Stimulated activated CD8-positive, alpha-beta memory T cell treated with anti-CD3 and anti-CD28 coated beads, Interleukin-12 subunit alpha, Interleukin-12 subunit beta, amount 100 ng/mL, for 1 hour (primary cell): ENCODE measurements at places on chromosomes 16 and 17.

DNA sequence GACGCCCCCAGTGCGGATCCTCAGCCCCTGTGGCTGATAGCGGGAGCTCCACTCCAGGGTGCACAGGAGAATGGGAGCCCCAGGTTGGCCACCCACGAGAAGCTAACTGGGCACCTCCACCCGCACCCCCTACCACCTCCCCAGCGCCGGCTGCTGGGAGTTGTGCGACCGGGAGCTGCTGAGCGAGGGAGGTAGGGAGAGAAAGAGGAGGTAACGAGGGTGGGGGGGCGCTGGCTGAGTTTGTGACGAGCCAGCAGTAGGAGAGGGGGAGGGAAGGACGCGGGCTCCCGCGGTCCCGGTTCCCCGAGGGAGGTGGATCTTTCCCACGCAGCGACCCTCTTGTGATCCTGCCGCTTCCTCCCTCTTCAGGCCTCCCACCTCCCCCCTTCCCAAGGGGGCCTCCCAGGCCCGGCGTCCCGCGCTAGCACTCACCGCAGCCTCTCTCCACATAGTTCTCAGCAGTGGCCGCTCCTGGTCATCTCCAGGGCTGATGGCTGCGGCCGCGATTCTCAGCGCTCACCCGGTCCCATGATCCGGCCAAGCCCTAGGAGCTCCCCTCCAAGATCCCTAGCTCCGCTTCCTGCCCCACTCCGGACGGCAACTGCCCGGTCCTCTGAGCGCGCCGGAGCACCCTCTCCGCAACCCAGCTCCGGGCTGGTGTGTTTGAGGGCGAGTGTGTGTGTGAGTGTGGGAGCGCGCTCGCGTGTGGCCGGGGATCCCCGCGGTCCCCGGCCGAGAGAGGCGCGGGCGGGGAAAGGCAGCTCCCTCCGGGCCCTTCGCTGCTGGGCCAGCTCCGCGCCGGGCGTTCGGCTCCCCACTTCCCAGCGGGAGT is at the start of gene GRIN2A:
GRIN2A (minus strand) TSS at position 207 of the 832 bp plus-strand sequence. CDS start 2,017 bp downstream, outside the sequence.
- no peak for DNase-seq

- DNase-seq: no peak
These were observed 106.9 kb downstream of the BANP start for GRCh38 chr16:88058136-88058535.

GRCh38 chr17:36608794-36609497 is 7.6 kb downstream of the MRM1 start:
- DNase-seq: no peak

DNA sequence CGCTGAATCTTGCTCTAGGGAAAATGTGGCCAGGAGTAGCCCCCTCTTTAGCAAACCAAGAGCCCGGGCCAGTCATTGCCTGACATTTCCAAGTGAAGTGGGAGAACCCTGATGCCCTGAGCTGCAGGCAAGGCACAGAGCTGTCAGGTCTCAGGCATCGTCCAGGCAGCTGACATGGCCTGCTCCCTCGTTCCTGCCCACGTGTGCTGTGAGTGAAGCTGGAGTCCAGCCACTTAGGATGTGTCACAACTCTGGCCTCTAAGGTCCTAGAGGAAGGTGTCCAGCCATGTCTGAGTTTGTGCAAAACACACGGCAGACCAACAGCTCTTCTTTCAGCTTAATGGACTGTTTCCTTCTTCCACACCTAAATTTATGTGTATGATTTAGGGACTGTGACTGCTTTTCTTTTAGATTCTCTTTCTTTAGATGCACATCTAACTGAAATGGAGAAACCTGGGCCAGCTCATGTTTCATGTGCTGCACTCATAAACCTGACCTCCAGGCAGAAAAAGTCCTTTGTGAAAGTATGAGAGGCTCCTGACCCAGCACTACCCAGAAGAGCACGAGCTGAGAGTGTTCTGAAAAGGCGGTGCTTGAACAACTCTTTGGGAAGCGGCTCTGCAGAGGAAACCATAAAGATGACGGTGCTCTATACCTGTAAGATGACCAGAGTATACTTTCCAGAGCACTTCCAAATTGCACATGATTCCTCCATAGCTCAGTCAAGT is 14.8 kb upstream of the LIMD2 start:
- DNase-seq: no peak

DNA sequence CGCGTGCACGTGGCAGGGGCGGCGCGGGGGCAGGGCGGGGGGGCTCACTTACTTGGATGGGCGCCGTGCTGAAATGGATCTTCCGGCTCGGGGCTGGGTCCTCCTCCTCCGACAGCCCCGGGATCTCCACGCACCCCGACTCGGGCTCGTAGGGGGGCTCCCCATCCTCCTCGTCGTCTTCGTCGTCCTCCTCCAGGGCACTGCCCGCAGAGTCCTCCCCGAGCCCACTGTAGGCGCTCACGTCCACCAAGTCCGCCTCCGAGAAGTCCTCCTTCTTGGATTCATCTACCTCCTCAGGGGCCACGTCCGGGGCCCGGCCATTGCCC is 1.4 kb downstream of the PPP1R9B start:
- no peak for DNase-seq

GRCh38 chr17:81722184-81723120 is 10.4 kb downstream of the SLC25A10 start:
- DNase-seq: no peak

DNA sequence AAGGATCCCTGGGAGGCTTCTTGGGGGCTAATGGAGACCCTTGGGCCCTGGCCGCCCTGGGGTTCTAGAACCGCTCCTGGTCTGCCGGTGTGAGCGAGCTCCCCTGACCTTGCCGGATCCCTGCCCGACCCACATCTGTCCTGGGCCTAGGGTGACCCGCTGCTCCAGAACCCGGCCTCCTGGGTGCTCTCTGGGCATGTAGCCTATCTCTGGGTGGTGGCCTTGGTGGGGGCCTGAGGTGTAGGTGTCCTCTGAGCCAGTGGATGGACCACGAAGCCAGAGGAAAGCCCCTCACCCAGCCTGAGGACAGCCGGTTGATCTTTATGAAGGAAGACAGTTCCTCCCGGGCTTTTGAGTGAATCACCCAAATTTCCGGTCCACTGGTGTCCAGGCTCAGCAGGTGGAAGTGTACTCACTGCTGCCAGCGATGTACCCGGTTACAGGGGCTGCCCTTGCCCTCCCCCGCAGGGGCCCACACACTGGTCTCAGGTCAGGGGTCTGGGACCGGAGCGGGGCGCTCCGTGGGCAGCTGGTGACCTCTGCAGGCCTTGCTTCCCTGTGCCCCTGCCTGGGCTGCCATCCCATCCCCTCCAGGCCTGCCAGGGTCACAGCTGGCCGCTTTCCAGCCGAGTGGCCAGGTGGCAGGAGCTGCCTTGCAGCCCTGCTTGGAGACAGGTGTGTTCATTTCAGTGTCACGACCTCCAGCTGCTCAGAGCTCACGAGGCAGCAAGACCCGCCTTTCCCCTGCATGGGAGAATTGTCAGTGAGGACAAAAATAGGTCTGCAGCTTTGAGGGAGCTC is 10.5 kb upstream of the GSE1 start:
- no peak for DNase-seq

- no peak for DNase-seq
These were observed 5.0 kb downstream of the PIK3R5 start for GRCh38 chr17:8960325-8961140.

GRCh38 chr17:4576729-4577322 is 7.5 kb upstream of the SMTNL2 start:
- DNase-seq: no peak

- no peak for DNase-seq
These were observed 9.0 kb upstream of the MTSS2 start for GRCh38 chr16:70694868-70695218.

GRCh38 chr17:55090079-55090492 is 121.5 kb downstream of the STXBP4 start:
- DNase-seq: no peak

- no peak for DNase-seq
These were observed 13.1 kb downstream of the SOCS3 start for GRCh38 chr17:78346605-78347250.

GRCh38 chr17:14331982-14332298 is 31.1 kb downstream of the HS3ST3B1 start:
- DNase-seq: no peak

GRCh38 chr16:56629531-56629930 is 2.9 kb upstream of the MT1M start:
- no peak for DNase-seq

- no peak for DNase-seq
These were observed 24.1 kb upstream of the POLR3E start for GRCh38 chr16:22272870-22273650.

DNA sequence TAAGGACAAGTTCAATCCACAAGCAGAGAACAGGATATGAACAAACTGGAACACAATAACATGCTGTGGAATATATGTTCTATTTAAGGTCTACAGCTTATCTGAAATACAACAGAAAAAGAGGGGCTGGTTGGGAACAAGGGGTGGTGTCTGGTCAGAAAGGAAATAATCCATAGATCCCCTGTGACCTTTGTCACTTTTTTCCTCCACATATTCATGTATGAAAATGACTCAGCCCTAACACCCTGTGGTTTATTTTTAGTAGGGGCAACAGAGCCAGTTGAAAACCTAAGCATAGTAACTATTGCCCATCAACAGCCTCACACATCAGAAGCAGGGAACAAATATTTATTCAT is 12.3 kb upstream of the SPAG9 start:
- no peak for DNase-seq

GRCh38 chr17:9279893-9280292 is 258.6 kb downstream of the NTN1 start:
- no peak for DNase-seq

- no peak for DNase-seq
These were observed 17.1 kb upstream of the CDH1 start for GRCh38 chr16:68719993-68720489.

- no peak for DNase-seq
These were observed 5.1 kb downstream of the CALCOCO2 start for GRCh38 chr17:48835971-48836370.

- DNase-seq: no peak
These were observed 183.5 kb upstream of the ZFHX3 start for GRCh38 chr16:73231379-73231778.

DNA sequence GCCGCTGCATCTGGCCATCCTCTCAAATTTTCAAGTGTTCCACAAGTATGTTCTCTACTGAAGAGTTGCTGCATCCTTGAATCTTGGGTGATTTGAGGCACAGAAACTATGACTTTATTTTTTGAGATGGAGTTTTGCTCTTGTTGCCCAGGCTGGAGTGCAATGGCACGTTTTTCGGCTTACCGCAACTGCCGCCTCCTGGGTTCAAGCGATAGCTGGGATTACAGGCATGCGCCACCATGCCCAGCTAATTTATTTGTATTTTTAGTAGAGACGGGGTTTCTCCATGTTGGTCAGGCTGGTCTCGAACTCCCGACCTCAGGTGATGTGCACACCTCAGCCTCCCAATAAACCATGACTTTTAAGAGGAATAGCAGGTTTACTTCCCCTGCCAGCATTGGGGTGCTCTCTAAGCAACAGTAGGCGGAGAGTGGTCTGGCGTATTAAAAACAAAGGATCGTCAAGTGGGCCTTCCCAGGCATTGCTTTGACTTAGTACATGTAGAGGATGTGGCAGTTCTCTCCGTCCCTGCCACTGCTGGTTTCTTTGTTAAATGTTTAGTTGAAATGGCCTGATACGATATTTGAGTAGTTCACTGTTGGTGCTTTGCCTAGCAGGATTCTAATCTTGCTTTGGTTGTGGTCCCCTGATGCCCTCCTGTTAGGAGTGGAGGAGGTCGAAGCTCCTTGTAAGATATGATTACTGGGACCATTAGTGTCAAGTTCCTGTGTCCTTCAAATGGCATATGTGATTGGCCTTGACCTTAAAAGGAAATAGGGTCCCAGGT is 9.5 kb downstream of the PYCARD start:
- no peak for DNase-seq

- no peak for DNase-seq
These were observed 64.0 kb downstream of the MYO18A start for GRCh38 chr17:29115961-29116803.

- DNase-seq: no peak
These were observed 823 bp upstream of the NOTUM start for GRCh38 chr17:81961521-81962498.

GRCh38 chr17:44785921-44786320 is 27.1 kb downstream of the ADAM11 start:
- no peak for DNase-seq

GRCh38 chr16:83946781-83947566 is 6.1 kb upstream of the OSGIN1 start:
- DNase-seq: no peak

DNA sequence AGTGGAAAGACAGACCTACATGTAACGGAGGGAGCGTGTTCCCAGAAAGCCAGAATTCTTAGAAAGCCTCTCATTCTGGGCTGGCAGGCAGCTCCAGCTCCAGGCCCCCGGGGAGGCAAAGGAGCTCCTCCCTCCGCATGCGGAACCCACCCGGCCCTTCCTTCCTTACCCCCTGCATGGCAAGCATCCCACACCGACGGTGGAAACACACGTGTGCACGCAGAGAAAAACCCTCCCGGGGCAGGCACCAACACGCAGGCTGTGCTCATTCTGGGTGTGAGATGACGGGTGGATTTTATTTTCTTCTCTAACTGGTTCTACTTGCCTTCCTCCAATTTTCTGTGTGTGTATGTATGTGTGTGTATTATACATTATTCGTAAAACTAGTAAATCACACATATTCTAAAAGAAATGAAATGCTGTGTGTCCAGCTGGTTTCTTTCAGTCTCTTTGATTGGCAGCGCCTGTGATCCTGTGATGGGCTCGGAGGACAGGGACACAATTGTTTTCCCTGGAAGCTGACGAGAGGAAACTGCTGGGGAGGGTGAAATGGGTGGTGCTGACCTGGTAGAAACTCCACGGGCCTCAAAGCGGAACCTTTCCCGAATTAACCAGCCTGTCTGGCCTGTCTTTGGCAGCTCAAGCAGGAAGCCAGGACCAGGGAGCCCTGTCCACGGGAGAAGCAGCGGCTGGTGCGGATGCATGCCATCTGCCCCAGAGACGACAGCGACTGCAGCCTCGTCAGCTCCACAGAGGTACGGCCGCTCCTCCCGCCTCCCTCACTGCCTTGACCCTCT is 22.2 kb downstream of the CARD14 start:
- no peak for DNase-seq

DNA sequence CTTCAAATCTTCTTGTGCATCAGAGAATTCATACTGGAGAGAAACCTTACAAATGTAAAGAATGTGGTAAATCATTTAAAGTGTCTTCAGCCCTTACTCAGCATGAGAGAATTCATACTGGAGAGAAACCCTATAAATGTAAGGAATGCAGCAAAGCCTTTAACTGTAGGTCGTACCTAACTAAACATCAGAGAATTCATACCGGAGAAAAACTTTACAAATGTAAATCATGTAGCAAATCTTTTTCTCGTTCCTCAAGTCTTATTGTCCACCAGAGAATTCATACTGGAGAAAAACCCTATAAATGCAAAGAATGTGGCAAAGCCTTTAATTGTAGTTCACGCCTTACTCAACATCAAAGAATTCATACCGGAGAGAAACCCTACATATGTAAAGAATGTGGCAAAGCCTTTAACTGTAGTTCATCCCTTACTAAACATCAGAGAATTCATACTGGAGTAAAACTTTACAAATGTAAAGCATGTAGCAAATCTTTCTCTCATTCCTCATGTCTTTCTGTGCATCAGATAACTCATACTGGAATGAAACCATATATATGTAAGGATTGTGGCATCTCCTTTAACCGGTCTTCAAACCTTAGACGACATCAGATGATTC is 118.5 kb upstream of the ZNF267 start:
- DNase-seq: no peak

GRCh38 chr16:87100306-87101058 is 216.7 kb downstream of the C16orf95 start:
- DNase-seq: no peak

GRCh38 chr16:81873206-81873605 is 94.1 kb downstream of the PLCG2 start:
- no peak for DNase-seq
